ENCODE measurements at places on chromosomes 6 and 20.

GRCh38 chr6:80502871-80503270 lies 396.4 kb downstream of the BCKDHB start:
- DNase-seq: no peak

GRCh38 chr6:2843138-2843740 lies 1.6 kb upstream of the SERPINB1 start:
- no peak for DNase-seq

DNA sequence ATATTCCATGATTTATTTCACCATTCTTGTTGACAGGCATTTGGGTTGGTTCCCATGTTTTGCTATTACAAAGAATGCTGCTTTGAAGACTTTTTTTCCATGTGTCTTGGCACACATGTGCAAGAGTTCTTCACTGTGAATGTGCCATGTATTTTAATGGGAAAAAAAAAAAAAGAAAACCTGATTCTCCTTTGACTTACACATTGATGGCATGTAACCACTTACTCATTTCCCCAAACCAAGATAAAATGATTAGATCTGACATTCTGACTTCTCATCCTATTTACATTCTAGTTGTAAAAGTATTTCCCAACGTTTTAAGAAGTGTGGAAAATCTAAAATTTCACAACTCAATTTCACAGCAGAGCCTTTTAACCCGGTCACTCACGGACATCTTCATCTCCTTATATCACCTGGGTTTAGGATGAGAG lies 4.4 kb downstream of the CAP2 start:
- no peak for DNase-seq

- no peak for DNase-seq
Observed at GRCh38 chr20:44754554-44754953, 8.9 kb downstream of the KCNK15 start.

GRCh38 chr6:137248702-137249101 lies 29.5 kb upstream of the IFNGR1 start:
- no peak for DNase-seq

GRCh38 chr20:47351643-47352331 lies 4.7 kb downstream of the ZMYND8 start:
- DNase-seq: no peak

DNA sequence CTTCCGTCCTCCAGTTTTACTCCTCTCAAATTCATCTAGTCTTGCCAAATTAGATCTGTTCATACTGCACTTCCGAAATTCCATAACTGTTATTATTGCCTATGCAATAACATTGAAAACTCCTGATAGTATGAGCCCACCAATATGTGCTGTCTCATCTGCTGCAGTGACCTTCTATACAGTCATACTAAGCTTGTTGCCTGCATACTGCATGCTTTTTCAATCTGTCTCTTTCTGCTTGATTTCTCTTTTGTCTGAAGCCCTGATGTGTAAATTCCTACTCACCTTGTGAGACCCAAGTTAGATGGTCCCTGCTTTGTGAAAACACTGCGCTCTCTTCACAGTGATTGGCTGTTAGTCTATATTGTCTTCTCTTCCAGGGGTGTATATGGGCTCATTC lies 1.1 kb downstream of the TBP start:
- DNase-seq: no peak

DNA sequence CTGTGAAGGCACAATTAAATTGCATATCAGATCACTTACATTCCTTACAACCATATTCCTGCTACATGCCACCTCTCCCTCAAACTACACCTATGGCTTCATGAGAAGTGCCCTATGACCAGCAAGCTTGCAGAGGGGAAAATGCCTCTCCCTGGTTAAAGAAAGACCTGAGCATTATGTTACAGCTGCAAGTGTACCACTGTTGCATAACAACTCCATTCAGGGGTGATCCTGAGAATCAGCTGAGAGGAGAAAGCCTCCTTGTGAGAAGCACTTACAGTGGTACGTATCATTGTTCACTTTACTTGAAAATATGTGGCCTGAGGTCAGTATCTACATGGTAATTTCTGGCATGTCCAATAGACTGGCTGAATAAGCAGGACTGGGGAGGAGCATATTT lies 20.0 kb downstream of the PDSS2 start:
- no peak for DNase-seq

Measured in SHP77 treated with DMSO at 0.1 percent for 48 hours (cell line).